ENCODE measurements at places on chromosomes 11 and 22.

- DNase-seq: peak; percentile 68
These were observed 13.8 kb downstream of the LIF start for GRCh38 chr22:30232716-30233218.

DNA sequence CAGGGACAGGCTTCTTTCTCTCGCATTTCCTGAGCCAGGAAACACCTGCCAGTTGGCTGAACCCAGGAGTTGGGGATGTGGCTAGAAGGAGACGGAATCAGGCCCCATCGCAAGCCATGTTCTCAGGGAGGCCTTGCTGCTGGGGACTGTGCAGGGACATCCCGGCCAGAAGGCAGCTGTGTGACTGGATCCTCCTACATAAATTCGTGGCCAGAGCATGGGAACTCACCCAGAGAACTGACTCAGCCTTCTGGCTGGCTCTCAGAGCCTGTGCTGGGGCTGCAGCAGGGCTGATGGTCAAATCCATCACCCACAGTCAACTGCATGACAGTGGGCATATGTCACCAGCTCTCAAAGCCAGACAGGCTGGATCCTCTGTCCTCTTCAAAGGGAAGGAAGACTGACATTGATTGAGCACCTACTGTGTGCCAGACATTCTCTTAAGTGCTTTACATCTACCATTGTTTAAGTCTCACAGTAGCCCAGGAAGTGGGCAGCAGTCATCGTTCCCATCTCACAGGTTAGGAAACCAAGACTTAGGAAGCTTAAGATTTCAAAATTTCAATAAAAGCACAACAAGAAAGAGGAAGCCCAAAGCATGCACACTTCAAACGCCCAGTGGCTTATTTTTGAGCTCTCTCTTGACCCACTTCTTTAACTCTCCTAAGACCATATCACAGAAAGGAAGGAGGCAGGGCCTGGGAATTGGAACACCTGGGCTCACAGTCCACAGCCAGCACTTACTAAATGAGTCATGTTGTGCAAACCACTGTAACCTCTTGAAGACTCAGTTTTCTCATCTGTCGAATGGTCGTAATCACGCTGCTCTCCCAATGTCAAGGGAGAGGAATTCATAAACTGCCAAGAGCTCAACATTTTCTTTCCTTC is 30.9 kb upstream of the CACNG2 start:
- peak; percentile 7 for DNase-seq

DNA sequence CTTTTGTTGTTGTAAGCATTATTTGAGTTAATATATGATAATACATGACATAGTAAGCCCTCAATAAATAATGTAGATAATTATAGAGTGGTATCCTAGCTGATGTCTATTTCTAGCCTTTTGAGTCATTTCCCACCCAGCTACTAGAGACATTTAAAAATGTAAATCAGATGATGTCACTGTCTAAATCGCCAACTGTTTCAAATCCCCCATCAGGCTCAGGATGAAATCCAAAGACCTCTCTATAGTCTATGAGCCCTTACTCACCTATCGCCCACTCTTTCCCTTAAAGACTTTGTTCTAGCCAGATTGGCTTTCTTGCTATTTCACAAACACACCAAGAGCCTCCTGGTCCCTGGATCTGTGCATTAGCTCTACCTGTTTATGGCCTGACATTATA is 135.4 kb upstream of the PLET1 start:
- DNase-seq: no peak

DNA sequence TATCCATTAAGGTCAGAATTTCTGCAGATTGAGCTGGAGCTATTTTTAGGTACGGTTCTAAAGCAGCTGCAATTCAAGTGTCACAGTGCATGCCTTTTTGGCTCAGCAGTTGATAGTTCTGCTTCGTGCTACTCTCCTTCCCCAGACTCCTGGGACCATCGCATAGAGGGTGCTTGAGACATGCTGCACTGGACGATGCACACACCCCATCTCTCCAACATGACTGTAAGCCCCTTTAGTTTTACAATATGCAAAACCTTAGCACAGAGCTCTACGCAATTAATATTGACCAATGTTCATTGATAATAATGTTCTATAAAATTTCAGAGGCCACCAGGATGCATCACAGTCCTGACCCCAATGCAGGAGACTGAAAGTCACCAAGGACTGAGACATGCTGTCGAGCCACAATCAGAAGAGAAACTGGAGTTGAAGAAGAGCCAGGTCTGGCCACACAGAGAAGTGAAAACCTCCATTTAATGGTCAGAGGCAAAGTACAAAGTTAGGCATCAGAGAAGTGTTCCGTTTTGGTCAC is 120.9 kb upstream of the ZC3H12C start:
- no peak for DNase-seq

GRCh38 chr11:15674756-15675155 is 560.0 kb downstream of the INSC start:
- DNase-seq: no peak

DNA sequence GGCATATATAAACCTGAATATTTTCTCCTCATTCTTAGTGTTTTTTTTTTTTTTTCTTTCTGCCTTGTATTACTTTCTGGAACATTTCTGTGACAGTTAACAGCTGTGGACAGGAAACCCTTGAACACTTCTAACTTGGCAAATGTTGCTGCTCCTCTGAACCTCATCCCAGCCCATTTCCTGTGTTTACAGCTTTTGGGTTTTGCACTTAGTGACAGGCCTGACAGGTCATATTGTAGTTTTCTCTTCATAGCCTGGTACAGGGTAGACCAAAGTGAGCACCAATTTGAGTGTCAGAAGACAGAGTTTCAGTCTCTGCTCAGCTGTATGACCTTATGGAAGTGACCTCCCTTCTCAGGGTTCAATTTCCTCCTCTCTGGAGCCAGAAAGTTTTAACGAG is 91.6 kb downstream of the STIM1 start:
- no peak for DNase-seq

Data from H7 (cell line).